ENCODE measurements at places on chromosomes 13 and 19.

DNA sequence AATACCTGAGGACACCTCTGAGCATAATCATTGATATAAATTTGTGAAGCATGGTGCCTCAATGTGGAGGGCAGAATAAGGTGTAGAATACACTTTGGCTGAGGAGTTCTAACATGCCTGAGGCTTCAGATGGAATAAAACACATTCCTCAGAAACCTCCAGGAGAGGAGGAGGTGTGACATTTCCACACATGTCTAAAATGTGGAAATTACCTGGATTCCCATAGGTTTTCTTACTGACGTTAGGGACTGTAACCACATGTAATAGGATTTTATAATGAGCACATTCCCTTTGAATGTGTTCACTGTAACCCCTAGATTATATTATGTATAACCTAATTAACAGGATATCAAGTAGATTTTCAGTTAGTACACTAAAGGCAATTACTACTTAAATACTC lies 226.1 kb downstream of the TDRD3 start:
- no peak for DNase-seq

GRCh38 chr13:25423831-25424230 lies 52.1 kb downstream of the ATP8A2 start:
- no peak for DNase-seq

DNA sequence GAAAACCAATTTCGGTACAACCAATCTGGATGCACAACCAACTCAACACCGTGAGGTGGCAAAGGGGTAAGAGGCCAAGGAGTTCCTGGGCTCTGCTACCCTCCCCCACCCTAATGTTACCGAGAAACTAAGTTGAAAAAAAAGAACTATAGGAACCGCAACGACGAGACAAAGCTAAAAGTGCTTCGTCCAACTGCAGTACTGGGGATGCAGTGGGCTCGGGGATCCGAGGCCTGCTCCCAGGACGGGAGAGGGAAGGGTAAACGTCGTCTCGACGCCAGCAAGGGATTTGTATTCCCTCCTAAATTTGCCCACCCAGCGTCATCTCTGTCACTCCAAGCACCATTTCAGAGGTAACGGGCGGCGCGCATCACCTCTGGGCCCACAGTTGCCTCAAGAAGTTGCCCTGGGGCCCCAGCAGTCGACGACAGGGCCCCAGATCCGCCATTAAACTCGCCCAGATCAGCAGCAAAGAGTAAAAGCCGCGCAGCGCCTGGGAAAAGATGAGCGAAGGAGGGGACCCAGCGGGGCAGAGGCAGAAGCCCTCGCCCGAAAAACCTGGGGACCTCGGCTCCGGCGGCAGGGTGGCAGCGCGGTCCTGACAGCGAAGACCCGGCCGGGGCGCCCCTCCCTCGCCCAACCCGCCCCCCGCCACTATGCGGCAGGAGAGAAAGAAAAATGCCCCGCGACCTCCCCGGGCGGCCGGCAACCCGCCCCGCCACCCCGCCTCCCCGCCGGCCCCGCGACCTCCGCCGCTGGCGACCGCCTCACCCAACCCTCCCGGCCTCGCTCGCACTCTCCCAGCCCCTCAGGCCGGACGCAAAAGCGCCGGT lies 752 bp downstream of the ZMYM5 start:
- no peak for DNase-seq

GRCh38 chr19:58395220-58395978 lies at the start of gene RNF225:
Gene RNF225, plus strand, starts transcription at chr19:58395656. Its CDS starts 434 bp downstream, at chr19:58396090.
- no peak for DNase-seq

- DNase-seq = no peak
These were observed 628.8 kb downstream of the SLITRK6 start for GRCh38 chr13:85170372-85170771.

GRCh38 chr13:99231721-99232120 lies 26.5 kb downstream of the GPR18 start:
- no peak for DNase-seq

DNA sequence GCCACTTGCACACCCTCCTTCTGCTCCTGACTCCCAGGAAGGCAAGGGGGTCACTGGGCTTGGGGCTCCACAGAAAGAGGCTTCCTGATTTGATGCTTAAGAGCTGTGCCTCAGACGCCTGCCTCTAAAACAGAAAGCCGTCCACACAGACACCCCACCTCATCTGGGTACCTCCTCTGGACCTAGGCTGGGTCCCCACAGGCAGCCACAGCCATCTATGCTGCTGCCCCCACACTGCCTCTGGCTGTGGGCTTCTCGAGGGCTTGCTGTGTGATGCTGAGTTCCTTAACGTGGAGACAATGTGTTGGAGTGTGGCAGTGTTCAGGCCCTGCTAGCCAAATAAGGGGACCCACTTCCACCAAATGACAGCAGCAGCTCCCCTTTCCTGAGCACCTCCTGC lies 8.5 kb upstream of the ZSCAN22 start:
- DNase-seq = no peak
